ENCODE measurements at places on chromosomes 16 and 17.

GRCh38 chr17:2390199-2390836, 10.5 kb downstream of the MNT start:
- DNase-seq, result no peak

- no peak for DNase-seq
These were observed 5.8 kb downstream of the NOTUM start for GRCh38 chr17:81955058-81955681.

GRCh38 chr17:29120433-29120832, 59.8 kb downstream of the MYO18A start:
- DNase-seq, result no peak

DNA sequence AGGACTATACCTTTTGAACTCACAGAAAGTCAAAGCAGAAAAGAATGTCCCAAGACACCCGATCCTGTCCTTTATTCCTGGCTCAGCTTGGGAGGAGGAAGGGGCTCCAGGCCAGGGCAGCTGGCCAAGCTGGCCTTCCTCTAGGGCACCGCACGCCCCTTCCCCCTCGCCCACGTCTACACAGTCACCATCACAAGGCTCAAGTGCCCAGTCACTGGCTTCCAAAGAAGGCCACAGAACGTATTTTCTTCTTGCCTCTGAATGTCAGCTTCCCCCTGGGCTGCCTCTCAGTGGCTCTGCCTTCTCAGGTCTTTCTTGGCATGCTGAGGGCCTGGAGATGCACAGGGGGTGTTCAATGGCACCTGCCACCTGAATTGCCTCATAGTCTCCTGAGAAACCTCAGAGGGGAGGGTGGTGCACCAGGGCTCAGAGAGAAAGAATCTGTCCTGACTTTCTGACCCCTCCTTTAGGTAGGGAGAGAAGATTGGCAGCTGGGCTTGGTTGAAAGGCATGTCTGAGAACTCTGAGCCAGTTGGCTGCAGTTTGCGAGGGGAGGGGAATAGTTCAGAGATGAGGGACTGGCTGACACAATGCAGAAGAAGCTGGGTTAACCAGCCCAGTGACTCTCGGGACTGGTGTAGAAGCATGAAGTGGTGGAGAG, 2.1 kb downstream of the DHRS11 start:
- no peak for DNase-seq

DNA sequence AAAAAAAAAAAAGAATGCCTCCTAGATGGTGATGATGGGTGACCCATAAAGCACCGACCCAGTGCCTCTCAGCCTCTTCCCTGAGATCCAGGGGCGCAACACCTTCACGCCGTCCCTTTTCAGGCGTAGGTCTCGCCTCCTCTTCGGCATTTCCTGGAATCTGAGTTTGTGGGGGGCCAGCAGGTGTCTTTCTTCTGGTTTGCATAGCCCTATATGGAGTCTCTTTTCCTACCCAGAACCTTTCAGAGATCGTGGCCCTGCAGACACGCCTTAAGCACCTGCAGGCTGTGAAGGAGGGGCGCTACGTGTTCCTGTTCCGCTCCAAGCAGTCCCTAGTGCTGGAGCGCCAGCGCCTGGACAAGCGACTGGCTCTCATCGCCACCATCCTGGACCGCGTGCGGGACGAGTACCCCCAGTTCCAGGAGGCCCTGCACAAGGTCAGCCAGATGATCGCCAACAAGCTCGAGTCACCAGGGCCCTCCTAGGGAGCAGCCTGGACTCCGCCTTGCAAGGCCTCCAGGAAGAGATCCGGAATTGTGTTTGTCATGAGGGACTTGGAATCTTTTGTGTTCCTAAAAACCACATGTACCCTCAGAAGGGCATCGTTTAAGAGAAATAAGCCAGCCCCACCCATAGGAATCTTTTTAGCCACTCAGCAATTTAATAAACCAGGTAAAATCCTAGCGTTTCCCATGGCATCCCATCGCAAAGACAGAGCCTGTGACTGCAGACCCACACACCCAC, 1.9 kb upstream of the GAA start:
- no peak for DNase-seq

DNA sequence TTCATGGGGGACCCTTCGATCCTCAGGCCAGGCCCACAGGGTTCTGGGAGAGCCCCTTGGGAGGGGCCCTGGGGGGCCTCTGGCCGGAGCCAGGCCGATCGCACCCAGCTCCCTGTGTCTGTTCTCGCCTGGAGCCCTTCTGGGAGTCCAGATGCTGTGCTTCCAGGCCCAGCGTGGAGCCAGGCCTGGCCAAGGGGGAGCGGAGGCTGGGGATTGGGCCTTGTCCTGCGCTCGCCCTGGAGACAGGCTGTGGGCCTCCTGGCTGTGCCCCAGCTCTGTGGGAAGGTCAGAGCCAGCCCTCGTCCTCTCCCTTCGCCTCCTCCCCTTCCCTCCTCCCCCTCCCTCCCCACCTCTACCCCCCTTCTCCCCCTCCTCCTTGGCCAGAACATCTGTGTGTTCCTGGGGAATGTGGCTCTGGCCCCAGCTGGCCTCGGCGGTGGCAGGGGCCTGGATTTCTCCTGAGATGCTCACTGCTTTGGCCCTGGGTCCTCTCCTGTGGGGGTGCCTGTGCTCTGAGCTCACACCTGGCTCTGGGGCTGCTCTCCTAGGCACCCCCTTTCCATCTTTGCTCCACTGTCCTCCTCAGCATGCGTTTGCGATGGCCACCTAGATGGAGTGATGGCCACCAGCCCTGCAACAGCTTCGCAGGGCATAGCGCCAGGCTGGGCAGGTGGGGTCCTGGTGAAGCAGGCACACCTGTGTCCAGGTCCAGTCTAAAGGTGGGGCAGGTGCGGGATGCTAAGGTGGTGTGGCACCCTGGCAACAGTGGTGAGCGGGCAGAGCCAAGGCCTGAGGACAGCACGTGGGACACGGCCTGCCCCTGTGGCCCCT, 90.6 kb upstream of the CIBAR2 start:
- no peak for DNase-seq

DNA sequence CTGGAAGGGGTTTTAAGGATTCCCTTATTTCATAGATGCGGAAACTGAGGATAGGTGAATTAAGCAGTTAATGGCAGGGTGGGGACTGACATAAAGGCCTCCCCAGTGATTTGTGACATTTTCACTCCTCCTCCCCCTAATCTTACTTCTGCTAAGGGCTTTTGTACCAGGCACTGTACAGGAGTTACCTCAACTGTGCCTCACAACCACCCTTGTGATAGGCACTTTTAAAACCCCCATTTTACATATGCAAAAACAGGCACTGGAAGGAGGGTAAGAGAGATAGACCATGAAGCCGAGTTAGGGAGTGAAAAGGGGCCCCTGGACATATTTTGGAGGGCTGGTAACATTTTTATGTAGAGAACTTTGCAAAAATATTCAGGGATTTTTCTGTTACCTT, 862 bp upstream of the GDE1 start:
- no peak for DNase-seq

DNA sequence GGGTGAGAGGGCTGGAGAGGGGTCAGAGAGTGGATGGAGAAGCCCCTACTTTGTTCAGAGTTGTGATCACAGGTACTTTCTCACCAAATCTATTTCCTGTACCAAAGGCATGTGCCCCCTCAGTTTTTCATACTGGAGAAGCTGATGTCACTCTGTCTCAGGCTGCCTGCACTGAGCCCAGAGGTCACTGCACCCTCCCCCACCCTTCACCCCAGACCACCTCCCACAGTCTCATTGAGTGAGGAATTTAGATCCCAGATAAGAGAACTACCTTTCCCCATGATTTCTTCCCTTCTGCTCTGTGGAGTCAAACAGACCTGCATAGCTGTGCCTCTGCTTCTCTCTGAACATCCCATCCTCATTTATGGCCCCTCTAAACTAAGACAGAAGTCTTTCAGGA, 140.0 kb upstream of the IRX6 start:
- DNase-seq, result no peak

DNA sequence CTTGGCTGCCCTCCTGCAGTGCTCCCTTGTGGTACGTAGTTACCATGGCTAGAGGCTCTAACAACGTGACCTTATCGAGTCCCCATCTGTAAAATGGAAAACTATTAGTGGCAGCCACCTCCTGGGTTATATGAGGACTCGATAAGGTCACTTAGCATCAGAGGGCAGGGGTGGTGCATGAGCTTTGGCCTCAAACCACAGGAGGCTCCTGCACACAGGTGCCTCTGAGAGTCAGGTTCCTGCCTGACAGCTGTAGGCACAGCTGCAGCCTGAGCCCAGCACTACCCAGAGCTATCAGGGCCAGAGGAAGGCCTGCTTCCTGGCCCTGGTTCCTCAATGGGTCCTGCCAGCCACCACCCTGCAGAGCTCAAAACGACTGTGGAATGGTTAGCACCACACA, 57.2 kb upstream of the SEC14L1 start:
- DNase-seq, result no peak

GRCh38 chr17:16037636-16038035, 38.0 kb downstream of the TTC19 start:
- no peak for DNase-seq

- DNase-seq, result peak; percentile 96
These were observed at the start of gene BAIAP2 for GRCh38 chr17:81034779-81035520. Gene BAIAP2 (plus strand): TSS chr17:81035151. CDS start chr17:81035255, 104 bp downstream.

- DNase-seq, result no peak
These were observed 164.6 kb downstream of the RPTOR start for GRCh38 chr17:80709090-80709695.

DNA sequence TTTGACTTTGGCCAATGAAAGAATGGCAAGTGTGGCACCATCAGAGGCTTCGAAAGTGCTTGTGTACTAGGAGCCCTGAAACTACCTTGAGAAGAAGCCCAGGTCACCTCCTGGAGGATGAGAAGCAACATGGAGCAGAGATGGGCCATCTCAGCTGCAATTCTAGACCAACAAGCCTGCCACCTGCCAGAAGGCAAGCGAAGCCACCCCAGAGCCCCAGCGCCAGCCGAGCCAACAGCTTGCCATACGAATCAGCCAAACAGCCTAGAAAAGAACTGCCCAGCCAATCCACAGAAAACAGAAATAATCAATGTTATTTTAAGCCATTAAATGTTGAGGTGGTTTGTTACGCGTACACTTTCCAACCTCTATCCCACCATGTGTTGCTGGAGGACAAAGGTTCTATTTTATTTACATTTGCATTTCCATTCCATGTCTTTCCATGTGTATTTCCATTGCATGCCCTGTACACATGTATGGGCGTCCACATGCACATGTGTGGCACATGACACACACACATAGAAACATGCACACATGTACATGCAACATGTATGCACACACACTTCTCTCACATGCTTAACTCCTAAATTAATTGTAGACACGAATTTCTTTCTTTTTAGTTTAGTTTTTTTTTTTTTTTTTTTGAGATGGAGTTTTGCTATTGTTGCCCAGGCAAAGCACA, 144.3 kb upstream of the TNRC6C start:
- DNase-seq, result no peak

- no peak for DNase-seq
These were observed 474.3 kb upstream of the TOM1L1 start for GRCh38 chr17:54426296-54426886.

GRCh38 chr17:59315866-59316265, 15.6 kb upstream of the YPEL2 start:
- DNase-seq, result no peak

GRCh38 chr16:54475019-54475601, 188.5 kb upstream of the IRX3 start:
- DNase-seq, result no peak

DNA sequence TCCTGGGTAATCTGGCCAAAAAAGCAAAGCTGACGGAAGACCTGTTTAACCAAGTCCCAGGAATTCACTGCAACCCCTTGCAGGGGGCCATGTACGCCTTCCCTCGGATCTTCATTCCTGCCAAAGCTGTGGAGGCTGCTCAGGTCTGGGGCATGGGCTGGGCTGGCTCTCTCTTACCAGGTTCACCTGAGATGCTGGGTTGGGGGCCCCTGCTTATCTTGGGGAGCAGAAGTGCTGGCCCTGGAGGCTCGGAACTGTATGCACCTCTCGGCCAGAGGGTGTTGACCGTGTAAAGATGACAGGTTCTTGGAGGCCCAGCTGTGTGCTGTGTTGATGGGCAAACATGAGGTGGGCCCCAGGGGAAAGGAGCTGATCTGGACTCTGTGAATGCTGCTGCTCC, 40.2 kb downstream of the GPT2 start:
- DNase-seq, result no peak

- no peak for DNase-seq
These were observed 9.9 kb downstream of the DBNDD1 start for GRCh38 chr16:90009172-90009899.

DNA sequence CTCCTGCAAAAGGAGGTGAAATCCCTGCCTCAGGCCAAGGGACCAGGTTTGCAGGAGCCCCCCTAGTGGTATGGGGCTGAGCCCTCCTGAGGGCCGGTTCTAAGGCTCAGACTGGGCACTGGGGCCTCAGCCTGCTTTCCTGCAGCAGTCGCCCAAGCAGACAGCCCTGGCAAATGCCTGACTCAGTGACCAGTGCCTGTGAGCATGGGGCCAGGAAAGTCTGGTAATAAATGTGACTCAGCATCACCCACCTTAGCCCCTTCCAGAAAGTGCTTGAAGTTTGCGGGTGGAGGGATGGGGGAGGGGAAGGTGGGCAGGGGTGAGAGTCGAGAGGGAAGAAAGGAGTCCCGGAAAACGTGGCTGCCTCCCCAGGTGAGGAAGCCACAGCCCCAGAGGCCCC, 2.1 kb downstream of the MC1R start:
- DNase-seq, result no peak

DNA sequence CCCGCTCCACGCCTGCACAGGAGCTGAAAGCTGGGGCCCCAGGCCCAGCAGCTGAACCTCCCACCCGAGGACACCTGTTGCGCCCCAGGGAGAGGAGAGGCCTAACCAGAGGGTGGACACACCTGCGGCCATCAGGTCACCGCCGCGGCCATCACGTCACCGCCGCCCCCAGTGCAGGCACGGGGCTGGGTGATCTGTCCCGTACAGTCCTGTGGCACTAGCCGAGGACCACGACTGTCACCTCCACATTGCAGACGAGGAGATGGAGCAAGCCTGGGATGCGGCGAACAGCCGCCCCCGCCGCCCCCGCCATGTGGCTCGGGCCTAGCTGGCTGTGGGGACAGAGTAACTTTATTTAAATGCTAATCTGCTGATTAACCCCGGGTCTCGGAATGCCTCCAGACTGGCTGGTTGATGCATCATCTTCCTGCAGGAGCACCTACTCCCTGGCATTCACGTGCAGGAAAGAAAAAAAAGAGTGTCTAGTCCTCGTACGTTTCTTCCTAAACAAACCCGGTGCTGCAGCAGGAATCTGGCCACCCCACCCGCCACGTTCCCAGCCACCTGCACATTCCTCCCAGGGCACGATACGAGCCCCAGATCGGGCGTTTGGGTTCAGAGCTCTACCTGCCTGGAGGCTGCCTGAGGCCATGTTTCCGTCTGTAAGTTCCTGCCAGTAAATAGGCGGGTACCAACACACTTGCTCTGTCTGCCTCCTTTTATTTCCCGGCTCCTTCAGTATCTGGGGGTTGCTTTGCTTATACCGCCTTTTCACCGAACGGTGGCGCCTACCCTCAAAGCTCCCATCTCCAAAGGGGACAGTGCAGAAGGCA, 29.9 kb downstream of the PIEZO1 start:
- no peak for DNase-seq

GRCh38 chr16:55468352-55468990, 10.5 kb upstream of the MMP2 start:
- DNase-seq, result no peak

DNA sequence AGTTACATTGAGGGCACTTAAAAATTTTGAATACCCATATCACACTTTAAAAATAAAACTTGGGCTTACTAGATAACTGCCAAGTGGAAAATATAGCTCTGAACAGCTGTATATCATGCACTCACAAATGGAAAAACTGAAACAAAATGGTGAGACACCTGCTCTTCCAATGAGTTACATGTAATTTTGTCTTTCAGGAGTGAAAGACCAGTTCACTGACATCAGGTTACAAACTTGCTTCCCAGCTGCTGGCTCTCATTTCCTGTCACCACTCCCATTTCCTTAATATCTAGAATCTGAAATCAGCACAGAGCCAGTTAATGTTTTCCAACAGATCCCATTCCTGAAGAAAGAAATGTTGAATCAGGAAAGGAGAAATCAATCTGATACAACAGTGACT, 10.8 kb downstream of the CSNK2A2 start:
- no peak for DNase-seq
